ENCODE measurements at places on chromosomes 11 and 22.

DNA sequence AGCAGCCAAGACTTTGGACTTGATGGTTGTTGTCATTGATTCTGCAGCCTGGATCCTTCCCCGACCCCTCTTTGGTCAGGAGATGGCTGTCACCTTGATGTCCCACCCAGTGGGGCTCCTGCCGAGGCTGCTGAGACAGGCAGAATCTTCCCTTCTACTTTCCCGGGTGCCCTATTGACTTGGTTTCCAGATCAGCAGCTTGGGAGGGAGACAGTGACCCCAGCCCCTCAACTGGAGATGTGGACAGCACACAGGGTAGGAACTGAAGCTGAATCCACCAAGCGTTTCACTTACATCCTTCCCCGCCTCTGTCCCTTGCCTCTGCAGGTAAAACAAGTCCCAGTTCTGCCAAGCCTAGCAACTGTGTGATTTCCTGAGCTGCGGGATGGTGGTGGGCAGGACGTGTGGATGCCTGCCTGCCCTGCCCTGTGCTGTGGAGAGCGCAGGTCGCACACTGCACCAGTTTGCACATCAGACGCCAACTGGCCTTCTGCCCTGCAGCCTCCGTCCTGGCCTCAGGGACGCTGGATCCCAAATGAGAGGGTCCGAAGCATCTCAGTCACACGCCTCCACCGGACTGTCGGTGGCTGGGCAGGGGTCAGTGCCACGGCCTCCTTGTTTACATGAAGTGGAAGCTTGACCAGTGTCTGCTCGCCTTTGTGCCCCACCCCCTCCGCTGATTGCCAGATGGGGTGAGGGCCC, 34.6 kb downstream of the FAM83F start:
- DNase-seq: no peak

- DNase-seq: no peak
Measured at GRCh38 chr22:29816128-29816527, 21.9 kb downstream of the ASCC2 start.

- DNase-seq: no peak
Measured at GRCh38 chr11:134022748-134023147, 46.1 kb upstream of the JAM3 start.

DNA sequence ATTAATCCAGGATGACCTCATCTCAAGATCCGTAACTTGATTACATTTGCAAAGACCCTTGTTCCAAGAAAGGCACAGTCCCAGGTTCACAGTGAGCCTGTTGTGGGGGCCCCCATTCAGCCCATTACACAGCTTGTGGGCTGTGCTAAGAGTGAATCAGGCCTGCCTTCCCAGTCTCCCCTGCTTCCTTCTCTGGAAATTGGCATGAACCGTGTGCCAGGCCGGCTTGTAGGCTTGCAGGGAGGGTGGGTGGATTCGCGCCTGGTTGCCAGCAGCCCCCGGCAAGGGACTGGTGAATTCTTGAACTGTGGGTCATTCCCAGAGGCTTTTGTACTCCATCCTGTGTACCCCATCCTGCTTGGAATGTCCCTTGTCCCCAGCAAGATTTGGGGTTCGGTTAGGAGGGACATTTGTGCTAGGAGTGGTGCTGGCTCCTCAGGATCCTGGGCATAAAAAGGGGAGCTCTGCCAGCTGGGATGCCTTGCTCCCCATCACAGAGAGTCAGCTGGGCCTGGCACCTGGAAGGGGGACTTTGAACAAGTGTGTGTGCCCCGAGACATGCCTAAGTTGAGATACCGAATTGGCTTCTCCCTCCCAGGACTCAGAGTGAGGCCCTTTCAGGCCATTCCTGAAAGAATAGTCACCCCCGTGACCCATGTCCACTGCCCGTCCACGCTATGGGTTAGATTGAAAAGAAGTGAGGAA, 818.2 kb downstream of the BRD1 start:
- DNase-seq: no peak

DNA sequence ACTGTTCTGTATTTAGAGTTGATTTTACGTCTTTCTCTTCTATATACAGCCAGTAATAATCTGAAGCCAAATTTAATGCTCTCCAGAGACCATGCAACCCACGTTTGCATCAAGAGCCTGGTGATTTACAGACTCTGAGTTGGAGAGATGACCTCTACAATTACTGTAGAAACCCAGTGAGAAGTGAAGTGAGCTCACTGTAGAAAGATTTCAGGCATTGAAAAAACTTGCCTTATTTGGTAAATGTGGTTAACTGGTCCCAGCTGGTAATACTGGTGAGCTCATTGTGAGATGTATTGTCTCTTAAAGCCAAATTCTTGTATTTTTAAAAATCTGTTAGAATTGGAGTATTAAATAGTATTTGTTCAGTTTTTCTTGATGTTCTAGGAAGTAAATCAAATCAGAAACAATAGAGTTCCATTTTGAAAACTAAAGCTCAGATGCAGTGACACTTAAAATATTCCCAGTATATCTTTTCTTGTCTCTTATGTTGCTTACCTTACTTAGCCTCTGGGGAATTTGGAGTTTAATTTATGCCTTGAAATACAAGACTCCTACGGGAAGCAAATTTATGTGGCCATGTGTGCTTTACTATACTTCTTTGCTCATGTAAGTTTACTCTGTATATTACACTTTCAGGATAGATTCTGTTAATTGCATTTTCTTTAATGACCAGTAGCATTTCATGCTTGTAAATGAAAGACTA, 189.9 kb downstream of the ARHGAP42 start:
- DNase-seq: peak; percentile 96

GRCh38 chr22:39144101-39144767, 8.2 kb downstream of the CBX7 start:
- no peak for DNase-seq

GRCh38 chr22:47366026-47366767, 603.7 kb downstream of the TBC1D22A start:
- no peak for DNase-seq

DNA sequence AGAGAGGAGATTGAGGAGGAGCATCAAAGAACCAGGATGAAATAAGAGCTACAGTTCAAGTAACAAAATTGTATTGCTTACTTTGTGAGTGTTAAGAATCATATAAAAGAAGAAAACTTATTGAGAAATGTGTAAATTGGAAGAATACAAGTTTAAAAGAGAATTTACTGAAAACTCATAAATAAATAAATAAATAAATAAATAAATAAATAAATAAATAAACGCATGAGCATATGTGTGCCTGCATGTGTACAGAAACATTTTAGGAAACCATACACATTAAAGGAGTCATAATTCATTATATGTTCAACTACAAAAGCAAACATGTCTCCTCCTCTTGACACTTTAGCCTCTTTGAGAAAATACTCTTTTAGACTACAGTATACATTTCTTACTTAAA, 42.6 kb downstream of the CNTN5 start:
- DNase-seq: no peak

- DNase-seq: no peak
Measured at GRCh38 chr22:47202819-47203553, 440.5 kb downstream of the TBC1D22A start.

GRCh38 chr11:6572215-6572614, 31.2 kb downstream of the RRP8 start:
- DNase-seq: peak; percentile 74

- DNase-seq: no peak
Measured at GRCh38 chr11:91265946-91266345, 958.7 kb upstream of the FAT3 start.

GRCh38 chr22:17114898-17115235, 6.3 kb downstream of the TMEM121B start:
- no peak for DNase-seq

DNA sequence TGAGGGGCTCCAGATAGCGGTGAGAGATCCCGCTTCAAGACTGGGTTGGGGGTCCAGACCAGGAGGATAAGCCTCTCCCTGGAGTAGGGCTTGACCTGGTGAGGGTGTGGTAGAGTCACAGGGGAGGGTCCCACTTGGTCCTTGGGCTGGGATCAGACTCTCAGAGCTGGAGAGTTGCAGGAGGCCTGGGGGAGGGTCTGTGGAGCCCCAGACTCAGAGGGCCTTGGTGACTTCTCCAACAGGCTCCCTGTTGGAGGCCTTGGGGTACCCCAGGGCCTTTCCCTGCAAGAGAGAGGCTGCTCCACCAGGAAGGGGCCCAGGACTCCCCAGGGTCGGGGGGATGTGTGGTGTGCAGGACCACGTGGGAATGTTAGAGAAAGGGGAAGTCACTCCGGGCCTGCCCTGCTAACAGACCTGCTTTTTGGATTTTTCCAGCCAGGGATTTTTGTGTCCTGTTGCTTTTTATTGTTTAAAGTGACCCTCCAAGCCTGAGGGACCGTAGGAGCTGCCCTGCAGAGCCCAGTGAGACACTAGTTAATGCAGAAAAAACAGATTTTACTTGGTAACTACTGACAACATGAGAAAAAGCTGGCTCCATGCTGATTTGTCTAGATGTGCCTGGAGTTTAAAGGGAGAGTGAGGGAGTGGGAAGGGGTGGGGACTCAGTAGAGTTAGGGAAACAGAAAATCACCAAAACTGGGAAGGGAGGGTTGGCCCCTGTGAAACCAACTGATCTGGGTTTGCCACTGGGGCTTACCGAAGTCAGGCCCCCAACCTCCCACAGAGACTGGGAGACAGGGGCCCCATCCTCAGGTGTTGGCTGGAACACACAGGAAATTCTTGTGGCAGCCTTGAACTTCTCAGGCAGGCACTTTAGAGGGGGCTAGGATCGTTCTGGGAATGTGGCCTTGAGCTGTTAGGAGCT, 801 bp upstream of the TXNRD2 start:
- DNase-seq: no peak

GRCh38 chr11:10856689-10857458, 979 bp downstream of the ZBED5 start:
- DNase-seq: no peak

- peak; percentile 81 for DNase-seq
Measured at GRCh38 chr11:26820739-26821138, 98.9 kb upstream of the SLC5A12 start.

DNA sequence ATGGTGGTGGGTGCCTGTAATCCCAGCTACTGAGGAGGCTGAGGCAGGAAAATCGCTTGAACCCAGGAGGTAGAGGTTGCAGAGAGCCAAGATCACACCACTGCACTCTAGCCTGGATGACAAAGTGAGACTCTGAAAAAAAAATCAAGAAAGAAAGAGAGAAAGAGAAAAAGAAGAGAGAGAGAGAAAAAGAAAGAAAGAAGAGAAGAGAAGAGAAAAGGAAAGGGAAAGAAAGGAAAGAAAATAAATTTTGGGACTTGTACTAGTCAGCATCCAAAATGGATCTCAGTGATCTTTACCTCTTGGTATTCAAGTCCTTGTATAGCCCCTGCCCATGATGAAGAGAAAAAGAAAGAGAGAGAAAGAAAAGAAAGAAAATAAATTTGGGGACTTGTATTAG, 22.2 kb upstream of the PICALM start:
- no peak for DNase-seq

DNA sequence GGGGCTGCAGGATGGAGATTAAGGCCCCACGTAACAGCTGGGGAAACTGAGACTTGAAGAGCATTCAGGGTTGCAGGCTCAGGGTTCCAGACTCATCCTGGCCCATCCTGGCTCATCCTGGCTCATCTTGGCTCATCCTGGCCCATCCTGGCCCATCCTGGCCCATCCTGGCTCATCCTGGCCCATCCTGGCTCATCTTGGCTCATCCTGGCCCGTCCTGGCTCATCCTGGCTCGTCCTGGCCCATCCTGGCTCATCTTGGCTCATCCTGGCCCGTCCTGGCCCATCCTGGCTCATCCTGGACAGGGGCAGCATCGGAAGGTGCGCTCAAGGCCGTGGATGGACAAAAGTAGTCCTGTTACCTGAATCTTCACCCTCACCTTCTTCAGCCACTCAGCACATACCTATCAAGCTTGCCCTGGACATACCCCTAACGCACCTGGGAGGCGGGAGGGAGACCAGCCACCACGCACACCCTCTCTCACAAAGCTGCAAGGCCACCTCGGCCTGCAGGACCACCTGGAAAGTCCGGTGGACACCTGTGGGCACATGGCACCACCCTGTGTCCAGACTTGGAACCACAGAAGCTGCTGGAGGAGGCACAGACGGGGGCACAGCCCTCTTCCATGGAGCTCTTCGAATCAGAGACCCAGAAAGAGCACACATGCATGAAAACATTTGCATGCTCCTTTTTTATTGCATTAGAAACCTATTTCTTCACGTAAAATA, 20.3 kb upstream of the NLRP6 start:
- DNase-seq: no peak

DNA sequence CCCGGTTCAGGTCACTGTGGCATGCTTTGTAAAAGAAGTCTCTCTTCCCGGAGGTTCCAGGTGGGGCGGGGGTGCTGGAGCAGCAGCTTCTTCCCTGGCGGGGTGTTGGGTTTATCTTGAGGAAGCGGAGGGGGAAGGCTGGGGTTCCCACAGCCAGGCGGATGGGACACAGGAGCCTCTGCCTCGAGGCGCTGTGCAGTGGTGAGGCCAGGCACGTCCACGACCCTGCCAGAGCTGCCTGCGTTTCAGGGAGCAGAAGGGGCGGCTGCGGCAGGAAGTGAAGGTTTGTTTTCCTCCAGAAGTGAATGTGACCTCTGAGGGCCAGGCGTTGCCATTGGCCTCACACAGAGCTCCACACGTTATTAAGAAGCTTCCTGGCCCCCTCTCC, 20.1 kb upstream of the ADORA2A start:
- no peak for DNase-seq

- peak; percentile 78 for DNase-seq
Measured at GRCh38 chr22:29821291-29822016, 16.6 kb downstream of the ASCC2 start.

DNA sequence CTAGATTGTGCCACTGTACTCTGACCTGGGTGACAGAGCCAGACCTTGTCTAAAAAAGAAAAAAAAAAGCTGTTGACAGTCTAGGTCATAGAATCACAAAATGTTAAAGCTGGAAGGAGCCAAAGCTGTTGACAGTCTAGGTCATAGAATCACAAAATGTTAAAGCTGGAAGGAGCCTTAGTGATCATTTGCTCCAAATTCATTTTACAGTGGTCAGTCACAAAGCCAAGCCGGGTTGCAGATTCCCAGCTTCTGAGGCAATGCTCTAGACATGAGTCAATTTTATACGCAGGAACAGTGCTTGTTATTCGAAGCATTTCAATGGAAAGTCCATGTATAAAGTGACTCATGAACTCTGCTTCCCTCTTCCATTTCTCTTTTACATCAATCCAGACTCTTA, 47.4 kb downstream of the SYT13 start:
- peak; percentile 37 for DNase-seq

DNA sequence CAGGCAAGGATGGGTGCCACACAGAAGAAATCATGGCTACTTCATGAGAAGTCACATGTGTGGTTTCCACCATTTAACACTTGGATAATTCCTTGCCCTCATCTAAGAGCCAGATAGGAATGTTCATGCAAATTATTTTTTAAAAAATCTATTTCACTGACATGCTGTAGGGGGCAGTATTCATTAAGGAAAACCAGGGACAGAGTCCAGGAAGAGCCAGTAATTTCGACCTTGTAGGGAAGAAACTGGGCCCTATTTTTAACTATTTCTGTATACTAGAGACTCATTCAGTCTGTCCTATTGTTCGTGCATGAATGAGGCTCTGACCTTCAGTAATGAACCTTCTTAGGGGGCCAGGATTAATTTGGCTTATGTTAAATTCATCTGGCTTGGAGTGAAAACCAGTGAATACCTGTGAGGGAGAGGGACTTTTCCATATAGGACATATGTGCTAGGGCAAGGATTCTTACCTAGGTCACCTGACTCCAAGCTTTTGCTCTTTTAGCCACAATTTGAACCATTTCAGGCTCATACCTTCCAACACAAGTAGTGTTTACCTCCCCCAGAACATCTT, 192.7 kb downstream of the NAV2 start:
- DNase-seq: no peak

Measured in AG04449 (cell line).